ENCODE measurements at places on chromosomes 1 and 21. TPM values are rescaled to one million over a fixed set of nuclear protein-coding genes. Genes with fewer than 3 reads are reported as not detected.

DNA sequence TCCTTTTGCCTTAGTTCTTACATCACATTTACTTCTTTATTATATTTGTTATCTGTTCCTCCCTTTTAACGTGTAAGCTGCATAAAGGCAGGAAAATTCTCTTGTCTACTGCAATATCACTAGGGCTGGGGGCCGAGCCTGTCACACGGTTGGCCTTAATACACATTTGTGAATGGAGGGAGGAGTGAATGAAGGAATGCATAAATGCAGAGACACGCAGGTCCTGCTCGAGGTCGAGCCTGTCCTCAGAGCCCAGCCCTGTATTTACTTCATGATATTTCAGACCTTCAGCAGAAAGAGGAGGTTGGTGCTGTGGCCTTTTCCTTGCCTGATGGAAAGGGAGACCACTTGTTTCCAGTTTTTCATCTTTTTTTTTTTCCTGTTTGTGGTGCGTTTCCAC is 671.3 kb downstream of the PTPRU start:
- H3K27me3 ChIP-seq = peaks cover 18% of the 10 kb centered on the region
- no peaks in the 10 kb centered on the region for H3K36me3 ChIP-seq
- no peak overlapping the region for H3K27ac ChIP-seq
- no peaks in the 10 kb centered on the region for H3K4me1 ChIP-seq
- no peak for DNase-seq

Gene DCST1
- not detected for total RNA-seq

Gene COL24A1
- not detected for total RNA-seq

DNA sequence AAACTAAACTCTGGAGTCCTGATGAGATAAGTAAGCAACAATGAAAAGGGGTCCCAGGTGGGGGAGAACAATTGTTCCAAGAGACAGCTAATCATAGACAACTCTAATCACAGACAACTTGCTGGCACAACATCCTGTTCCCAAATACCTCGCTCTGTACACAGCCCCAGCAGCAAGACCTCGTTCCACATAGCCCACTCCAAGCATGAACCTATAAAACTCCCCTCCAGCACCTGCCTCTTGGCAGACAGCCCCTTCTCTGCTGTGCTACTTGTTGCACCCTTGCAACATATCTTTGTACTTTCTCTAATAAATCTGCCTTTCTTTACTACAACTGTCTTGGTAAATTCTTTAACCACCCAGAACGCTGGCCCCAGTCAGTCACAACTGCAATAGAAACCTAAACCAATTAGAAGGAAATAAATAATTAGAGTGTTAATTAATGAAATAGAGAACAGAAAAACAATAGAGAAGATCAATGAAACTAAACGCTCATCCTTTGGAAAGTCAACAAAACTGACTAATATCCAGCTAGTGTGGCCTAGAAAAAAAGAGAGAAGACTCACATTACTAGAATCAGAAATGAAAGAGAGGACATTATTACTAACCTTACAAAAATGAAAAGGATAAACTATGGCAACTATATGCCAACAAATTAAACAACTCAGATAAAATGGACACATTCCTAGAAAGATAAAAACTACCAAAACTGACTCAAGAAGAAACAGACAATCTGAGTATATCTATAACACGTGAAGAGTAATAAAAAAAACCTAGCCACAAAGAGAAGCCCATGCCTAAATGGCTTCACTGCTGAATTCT is 36.1 kb downstream of the LRRC40 start:
- DNase-seq = no peak
- H3K4me3 ChIP-seq = no peak overlapping the region
- H3K36me3 ChIP-seq = peaks cover 20% of the 10 kb centered on the region

DNA sequence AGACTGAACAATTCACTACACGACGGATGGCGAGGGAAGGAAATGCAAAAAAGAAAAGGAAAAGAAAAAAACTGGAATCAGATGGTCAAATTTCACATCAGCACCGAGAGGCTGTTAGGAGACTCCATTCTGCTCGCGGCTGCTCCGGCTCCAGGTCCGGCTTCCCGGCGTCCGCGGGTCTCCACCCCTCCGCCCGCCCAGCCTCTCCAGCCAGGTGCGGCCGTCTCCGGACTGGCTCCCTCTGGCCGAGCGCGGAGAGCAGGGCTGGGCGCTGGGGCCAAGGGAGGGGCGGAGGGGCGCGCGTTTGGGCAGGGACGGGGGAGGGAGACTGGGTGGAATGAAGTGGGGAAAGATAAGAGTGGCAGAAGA is 332 bp downstream of the KCNJ6 start:
- no peaks in the 10 kb centered on the region for H3K36me3 ChIP-seq
- no peak overlapping the region for H3K4me3 ChIP-seq
- no peak for DNase-seq
- peaks cover 59% of the 10 kb centered on the region for H3K27me3 ChIP-seq

DNA sequence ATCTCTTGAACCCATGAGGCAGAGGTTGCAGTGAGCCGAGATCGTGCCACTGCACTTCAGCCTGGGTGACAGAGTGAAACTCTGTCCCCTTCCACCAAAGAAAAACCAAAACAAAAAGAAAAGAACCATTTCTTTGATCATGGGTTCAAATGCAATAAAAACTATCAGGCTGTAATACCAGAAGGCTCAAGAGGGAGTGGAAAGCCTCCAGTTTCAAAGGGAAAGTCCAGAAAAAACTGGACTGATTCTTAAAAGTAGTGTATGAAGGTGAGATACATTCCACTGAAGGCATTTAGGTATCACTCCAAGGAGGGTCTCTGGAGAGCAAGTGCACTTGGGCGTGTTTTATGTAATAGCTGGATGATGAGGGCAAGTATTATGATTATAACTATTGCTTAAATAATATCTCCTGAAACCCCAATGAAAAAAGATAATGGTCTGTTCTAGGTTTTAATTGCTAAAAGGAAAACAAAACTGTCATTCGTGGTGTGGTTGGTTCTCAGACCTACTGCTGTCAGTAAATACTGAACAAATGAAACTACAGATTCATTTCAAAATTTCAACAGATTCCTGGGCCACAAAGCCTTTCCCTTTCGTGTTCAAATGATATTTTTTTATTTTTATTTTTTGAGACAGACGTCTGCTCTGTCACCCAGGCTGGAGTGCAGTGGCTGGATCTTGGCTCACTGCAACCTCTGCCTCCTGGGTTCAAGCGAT is 6.0 kb upstream of the CAMTA1 start:
- no peak for DNase-seq
- no peaks in the 10 kb centered on the region for H3K36me3 ChIP-seq
- no peak overlapping the region for H3K4me3 ChIP-seq
- H3K4me1 ChIP-seq = peaks cover 14% of the 10 kb centered on the region
- no peak overlapping the region for H3K27ac ChIP-seq
